ENCODE measurements at places on chromosomes 12 and 14.

- no peak for DNase-seq
Measured at GRCh38 chr12:30877105-30877875, 49.3 kb upstream of the TSPAN11 start.

DNA sequence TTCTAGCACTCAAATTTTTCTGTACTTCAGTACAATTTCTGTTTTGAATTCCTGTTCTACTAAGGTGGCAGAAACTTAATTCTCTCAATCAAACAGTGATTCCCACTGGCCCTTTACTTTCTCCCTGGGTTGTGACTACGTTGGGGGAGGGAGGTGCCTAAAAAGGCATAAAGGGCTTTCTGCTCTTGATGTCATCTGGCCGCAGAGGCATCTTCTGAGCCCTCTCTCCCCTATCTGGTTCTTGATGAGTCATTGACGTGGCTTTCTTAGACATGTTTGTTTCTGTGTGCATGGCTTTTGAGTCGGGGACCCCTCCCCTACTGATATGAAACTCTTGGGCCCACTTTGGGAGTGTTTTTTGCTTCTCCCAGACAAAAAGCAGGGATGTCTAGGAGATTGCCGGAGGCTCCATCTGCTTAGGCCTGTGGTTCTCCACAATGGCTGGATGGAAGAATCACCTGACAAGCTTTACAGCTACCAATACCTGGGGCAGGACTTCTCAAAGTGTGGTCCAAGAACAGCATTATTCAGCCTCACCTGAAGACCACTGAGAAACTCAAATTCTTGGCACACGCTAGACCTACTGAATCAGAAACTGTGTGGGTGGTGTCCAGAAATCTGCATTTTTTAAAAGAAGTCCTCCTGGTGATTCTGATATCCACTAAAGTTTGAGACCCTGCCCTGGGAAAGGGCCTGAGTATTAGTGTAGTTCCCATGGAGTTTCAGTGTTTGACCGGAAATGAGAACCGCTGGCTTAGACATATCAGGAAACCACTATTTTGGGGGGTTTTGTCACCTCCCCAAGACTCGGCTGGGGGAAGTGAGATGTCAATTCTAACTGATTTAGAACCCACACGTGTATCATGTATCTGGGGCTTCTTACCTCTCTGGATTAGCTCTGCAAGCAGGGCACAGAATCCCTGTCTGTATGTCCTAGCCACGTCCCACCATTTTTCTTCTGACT, 395.7 kb upstream of the PDE3A start:
- DNase-seq, result no peak

DNA sequence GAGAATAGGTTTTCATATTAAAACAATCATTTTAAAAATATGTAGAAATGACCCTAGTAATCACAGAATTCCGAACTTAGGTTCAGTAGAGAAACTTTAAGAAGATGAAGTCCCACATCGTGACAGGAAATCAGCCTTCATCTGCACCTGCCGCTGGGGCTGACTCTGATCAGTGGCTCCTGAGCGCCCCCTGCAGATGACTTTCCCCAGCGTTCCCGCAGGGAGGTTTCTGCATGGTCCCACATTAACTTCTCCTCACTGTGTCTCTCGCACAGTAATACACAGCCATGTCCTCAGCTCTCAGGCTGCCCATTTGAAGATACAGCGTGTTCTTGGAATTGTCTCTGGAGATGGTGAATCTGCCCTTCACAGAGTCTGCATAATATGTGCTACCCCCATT, 1131.1 kb downstream of the TMEM121 start:
- no peak for DNase-seq

- peak; percentile 99 for DNase-seq
Measured at GRCh38 chr12:57846577-57847319, at the start of gene CTDSP2. TSS of gene CTDSP2 (minus strand) at chr12:57846729. CDS start at chr12:57846435, 294 bp downstream.

- no peak for DNase-seq
Measured at GRCh38 chr14:99028041-99028440, 244.0 kb downstream of the BCL11B start.

DNA sequence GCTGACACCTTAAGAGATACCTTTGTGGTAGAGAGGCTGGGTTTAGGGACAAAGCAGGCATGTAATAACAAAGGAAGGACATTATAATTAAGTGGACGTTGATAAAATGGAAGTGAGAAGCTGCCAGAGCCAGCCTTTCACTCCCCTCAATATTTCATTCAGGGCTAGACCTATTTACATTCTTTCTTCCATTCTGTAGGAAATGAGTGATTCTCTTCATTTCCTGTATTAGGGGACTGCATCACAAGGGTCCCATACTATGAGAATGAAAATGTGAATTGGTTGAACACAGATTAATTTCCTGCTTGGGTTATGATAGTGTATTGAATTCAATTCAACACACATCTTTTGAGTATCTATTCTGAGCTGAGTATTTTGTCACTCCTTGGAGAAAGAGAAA, 143.0 kb downstream of the OTOGL start:
- DNase-seq, result no peak

DNA sequence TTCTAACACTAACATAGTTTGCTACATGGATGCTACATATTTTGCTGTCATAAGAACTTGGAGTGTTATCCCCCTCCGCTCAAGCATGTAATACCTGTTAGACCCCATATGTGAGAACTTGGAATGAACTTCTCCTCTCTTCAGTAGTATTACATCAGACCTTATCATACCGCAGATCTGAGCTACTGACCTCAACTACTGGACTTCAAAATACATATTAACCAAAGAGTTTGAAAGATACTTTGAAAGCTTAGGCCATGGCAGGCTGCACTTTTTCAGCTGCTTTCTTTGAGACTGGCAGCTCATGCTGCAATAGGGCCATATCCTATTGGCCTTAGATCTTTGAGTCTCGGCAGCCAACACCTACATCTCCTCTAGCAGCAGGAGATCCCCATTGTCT, 74.8 kb downstream of the EEA1 start:
- no peak for DNase-seq

- DNase-seq, result no peak
Measured at GRCh38 chr12:53845932-53846331, 92.7 kb upstream of the HOXC13 start.

DNA sequence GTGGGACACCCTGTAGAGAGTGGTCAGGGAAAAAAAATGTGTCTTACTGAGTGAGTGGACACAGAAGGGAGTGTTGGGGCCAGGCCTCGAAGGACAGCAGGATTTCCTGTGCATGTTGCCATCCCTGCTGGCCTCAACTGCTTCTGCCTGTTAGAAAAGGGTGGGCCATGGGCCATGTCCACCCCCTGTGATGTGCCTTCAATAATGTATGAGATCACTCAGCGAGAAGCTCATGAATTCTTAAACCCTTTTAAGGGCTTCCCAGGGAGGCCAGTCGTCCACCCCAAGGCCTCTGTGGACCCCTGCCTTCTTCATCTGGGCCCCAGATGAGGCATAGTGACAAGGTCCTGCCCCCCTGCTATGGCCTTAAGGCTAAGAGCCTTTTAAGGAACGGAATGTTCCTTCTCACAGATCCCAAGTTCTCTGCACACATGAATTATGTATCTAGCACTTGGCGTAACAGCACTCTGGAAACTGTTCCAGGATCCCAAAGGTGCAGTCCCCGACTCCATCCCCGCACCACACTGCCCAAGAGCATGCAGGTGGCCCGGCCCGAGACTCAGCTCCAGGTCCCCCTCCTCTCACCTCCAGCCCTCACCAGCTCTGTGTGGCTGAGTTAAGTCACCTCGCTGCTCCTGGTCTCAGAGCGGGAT, 8.9 kb upstream of the C14orf132 start:
- no peak for DNase-seq

GRCh38 chr14:22282417-22282816, 306.6 kb downstream of the DAD1 start:
- DNase-seq, result no peak

DNA sequence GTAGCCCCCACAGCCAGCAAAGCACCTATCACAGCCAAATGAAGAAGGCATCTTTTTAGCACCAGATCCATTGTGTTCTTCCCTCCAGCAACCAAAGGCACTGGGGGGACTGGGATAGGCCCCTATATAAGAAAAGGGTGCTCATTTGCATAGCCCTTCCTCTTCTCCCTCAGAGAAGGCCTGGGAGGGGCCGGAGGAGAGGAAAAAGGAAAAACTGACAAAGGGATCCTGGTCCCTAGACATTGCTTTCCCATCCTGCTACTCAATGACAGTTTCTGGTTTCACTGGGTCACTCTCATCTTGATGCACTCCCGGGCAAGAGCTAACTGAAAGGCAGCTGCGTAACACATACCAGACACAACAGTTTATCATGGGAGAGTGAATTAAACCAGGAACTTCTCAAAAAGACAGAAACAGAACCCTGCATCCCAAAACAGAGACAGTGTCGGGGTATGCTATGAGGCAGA, at the start of gene PMEL:
TSS of gene PMEL (minus strand) at position 102 of the 467 bp plus-strand sequence. CDS start at position 71, 31 bp downstream.
- no peak for DNase-seq

DNA sequence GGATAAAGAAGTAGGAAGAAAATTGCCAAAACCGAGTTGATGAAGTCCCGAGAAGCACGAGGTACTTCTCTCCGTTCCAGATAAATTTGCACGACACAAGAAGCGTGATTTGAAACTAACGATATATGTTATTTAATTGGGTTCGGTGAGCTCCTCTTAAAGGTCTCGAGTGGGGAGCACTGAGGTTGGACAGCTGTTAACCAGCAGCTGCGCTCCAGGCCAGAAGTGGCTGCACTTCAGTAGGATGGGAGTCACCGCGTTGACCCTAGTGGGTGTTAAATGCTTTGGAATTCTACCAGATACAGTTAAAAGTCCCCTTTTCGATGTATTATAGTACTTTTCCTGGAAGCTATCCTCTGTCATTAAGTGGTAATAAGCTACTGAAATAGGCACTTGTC, 953 bp upstream of the DCAF5 start:
- no peak for DNase-seq

DNA sequence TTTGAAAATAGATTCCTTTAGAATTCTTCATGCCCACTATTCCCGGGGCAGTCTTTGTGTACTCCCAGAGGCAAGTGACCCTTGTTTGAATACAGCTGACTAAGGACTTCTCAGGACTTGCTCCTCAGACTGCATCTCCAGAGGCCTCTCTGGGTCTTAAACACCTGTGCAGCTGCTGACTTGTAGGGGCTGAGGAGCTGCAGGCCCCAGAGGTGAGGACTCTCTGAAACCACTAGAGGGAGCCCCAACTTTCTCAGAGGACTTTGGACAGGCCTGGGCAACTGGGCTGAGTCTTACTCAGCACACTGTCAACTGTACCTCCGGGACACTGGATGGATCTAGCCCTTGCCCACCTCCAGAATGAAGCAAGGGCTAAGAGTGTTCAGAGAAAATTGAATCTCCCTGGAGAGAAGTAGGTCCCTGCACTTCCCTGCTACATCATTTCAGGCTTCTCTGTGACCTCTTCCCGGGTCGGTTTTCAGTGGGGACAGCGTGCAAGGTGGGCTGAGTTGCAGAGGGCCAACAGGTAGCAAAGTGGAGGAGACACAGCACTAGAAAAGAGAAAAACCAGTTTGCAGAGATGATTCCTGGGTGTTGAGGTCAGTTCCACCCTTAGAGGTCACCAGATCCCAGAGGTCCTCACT, 164.6 kb downstream of the TMEM117 start:
- DNase-seq, result no peak

DNA sequence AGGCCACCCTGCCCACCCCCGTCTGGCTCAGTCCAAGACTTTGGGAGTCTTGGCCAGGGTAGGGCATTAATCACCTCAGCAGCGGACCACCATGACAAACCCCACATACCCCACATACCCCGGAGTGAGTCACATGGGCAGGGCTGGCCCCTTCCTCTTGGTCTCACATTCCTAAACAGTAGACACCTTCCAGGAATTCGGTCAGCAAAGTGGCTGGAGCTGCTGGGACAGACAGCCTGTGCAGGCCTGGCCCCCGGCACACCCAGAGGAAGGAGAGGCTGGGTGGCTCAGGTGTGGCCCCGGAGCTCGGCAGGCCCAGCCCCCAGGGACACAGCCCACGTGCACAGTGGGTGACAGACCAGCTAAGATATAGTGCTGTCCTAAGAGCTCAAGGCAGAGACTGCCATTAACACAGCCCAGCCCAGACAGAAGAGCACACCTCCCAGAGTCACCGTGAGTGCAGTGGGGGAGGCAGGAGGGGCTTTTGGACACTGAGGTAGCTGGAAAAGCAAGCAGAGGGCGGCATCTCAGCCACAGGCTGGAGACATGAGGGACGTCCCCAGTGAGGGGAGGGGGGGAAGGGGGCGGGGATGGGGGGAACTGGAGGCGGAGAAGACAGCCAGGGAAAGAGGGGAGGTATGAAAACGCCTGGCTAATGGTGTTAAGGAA, 24.0 kb downstream of the CCDC85C start:
- DNase-seq, result no peak

DNA sequence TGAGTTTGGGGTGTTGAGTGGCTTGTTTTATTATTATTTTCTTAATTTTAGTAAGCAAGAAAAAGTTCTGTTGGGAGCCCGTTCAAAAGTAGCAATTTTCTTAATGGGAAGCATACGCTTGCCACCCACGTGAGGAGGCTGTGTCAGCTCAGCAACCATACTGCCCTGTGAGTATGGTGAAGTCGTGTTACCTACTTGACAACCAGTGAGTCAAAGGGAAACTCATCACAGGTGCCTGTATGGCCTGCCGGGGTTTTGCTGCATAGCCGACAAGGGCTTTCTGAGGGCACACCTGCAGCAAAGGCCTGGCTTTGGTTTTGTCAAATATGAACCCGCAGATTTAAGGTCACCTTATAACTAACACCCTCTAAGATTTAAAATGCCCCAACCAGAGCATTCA, 31.1 kb downstream of the PITPNM2 start:
- DNase-seq, result no peak

- DNase-seq, result no peak
Measured at GRCh38 chr14:22531451-22532344, 57.3 kb downstream of the DAD1 start.

DNA sequence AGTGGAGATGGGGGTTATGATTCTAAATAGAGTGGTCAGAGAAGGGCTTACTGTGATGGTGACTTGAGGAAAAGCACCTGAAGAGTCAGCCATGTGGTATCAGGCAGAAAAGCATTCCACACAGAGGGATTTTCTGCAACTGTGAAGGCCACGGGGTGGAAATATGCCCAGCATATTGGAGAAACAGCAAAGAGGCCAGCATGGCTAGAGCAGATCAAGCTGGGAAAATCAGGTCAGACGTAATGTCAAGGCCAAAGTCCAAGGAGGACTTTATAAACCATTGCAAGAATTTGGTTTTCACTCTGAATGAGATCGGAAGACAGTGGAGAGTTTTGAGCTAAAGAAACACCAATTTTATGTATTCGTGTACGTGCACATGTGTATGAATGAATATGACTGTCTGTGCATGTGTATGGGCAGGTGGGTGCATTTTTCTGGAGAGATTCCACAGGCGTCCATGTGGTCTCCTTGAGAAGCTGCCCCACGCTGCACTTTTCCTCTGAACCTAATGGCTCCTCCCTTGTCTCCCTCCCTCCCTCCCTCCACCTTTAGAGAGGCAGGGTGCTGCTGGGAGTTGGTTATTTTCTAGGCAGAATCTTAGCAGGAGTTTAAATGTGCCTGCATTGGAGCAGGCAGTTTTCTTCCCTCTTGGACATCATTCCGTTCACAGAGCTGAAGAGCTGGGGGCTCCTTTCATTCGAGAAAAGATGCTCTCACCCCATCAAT, 97.4 kb upstream of the PPP4R3A start:
- DNase-seq, result no peak

GRCh38 chr14:73776194-73776537, 62.0 kb upstream of the PNMA1 start:
- no peak for DNase-seq

Measured in omental fat pad (tissue), 4 donors.